RPMI7951 (cell line): ENCODE measurements at places on chromosomes 6 and 20. TPM values are rescaled to one million over a fixed set of nuclear protein-coding genes. Genes with fewer than 3 reads are reported as not detected.

KDM1B gene
- 7.9 and 12.5 TPM in 2 replicates for total RNA-seq

NCOA5 gene
- total RNA-seq, result 14.7 and 15.1 TPM in 2 replicates

HEY2 gene
- 0.10 and 0.36 TPM in 2 replicates for total RNA-seq

ULBP1 gene
- 0.20 and 0.36 TPM in 2 replicates for total RNA-seq

MTHFD1L gene
- total RNA-seq, result 21.5 and 21.6 TPM in 2 replicates

DNA sequence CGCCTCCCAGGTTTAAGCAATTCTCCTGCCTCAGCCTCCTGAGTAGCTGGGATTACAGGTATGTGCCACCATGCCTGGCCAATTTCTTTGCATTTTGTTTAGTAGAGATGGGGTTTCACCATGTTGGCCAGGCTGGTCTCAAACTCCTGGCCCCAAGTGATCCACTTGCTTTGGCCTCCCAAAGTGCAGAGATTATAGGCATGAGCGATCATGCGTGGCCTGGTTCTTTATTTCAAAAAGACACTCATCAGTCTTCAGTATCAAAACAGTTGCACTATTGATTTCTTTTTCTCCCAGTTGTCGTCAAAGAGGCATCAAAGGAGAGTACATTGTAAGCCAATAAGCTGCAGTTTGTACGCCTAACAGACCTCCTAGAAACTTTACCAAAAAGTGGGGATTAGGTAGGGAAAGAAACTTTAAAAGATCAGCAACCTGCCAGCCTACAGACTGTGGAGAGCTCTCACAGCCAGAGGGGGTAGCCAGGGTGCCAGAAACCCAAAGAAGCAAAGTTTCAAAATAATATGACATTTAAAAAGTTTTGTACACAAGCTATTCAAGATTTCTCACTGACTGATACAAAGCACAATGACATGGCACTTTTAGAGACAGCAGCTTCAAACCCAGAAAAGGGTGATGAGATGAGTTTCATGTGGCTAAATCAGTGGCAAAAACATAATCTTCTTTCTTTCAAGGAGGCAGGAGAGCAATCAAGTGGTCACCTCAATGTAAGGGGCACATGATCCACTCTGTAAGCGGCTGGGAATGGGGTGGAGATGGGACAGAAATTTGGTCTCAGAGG lies 83.0 kb upstream of the RALY start:
- no peak for DNase-seq

GRCh38 chr6:16660157-16660497 lies 101.1 kb downstream of the ATXN1 start:
- DNase-seq, result no peak

DNA sequence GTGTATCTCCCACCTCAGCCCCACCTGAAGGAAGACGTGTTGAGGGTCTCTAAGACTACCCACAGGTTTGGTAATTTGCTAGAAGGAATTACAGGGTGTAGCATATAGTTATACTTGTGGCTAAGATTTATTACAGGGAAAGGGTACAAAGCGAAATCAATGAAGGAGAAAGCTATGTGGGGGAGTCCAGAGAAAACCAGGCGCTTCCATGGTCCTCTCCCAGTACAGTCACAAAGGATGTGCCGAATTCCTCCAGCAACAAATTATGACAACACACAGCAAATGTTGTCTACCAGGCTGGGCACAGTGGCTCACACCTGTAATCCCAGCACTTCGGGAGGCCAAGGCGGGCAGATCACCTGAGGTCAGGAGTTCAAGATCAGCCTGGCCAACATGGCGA lies 64.1 kb upstream of the TGM3 start:
- no peak for DNase-seq

GRCh38 chr20:25539742-25540672 lies 45.3 kb downstream of the NINL start:
- no peak for DNase-seq

- DNase-seq, result no peak
Measured at GRCh38 chr20:34015401-34016335, 22.0 kb downstream of the RALY start.

- DNase-seq, result no peak
Measured at GRCh38 chr6:160102399-160102798, 19.2 kb upstream of the SLC22A1 start.

DNA sequence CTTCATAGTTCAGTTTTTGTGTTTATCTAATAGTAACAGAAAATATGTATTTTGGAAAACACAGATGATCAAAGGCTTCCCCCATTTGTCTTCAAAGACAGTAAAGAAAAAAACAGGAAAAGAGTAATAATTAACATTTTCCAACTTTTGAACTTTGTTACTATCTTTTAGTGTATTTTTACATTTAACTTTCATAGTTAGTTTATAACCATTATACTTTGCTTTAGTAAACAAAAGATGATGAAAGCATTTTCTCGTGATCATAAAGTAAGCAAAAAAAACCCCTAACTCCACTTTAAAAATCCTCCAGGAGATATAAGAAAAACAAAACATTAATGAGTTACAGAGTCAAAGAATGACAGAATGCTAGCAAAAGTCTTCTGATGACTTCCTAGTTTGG lies 13.6 kb upstream of the GPRC6A start:
- DNase-seq, result no peak

DNA sequence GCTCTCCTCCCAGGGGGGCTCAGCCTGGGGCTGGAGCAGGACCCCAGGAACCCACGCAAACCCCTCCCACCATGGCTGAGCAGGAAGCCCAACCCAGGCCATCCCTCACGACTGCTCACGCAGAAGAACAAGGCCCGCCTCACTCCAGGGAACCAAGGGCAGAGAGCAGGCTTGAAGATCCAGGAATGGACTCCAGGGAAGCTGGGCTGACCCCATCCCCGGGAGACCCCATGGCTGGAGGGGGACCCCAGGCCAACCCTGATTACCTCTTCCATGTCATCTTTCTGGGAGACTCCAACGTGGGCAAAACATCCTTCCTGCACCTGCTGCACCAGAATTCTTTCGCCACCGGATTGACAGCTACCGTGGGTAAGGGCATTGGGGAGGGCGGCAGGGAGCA lies 24.7 kb downstream of the RAB44 start:
- DNase-seq, result no peak

GRCh38 chr6:25061289-25061936 lies 125.7 kb upstream of the RIPOR2 start:
- DNase-seq, result peak; percentile 12
